Prostate gland (tissue), 2 donors: ENCODE measurements at places on chromosomes 5 and 9. TPM values are rescaled to one million over a fixed set of nuclear protein-coding genes. Genes with fewer than 3 reads are reported as not detected.

EMB gene
- total RNA-seq, result 23.9 TPM

PLCXD3 gene
- total RNA-seq, result 1.1 TPM

FGF1 gene
- total RNA-seq, result 9.4 TPM

PCDHA1 gene
- not detected for total RNA-seq

FOXD4 gene
- 0.51 TPM for total RNA-seq

GABRA1 gene
- 0.23 TPM for total RNA-seq

CARTPT gene
- 1.5 TPM for total RNA-seq

BNC2 gene
- 37.2 TPM for total RNA-seq

DNA sequence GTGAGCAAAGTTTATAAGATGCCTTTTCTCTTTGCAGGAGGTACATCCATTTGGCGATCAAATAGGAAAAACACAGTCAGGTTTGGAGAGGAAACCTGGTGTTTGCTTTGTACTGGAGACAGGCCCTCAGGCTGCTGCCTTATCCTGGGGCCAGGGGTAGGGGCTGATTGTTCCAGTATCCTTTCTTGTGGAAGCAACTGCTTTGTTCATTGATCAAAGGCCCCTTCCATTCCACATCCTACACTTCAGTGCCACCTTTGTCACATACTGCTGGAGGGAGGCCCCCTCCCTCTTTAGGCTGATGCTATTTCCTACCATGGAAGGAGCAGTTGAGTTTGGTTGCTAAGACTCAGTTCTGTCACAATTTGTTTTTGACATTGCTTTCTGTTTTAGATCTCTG lies 778.1 kb downstream of the TLR4 start:
- no peak for DNase-seq

GRCh38 chr5:139738193-139739149 lies 57.1 kb upstream of the PSD2 start:
- DNase-seq, result no peak

DNA sequence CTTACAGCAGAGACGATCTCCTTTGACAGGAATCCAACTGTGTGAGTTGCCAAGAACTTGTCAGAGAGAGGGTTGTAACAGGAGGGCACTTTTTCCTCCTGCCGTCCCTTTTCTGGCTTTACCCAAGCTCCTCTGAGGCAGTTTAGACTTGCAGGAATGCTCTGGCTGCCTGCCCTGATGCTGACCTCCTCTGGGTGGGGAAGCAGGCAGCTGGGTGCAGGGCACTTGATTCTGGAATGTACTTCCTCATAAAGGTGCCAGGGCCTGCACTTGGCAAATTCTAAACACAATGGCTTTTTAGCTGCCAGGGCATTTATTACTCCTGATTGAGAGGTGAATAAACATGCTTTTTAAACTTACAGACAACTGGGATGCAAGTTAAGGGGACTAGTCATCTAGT lies 190.4 kb downstream of the EPB41L4A start:
- DNase-seq, result peak; percentile 87

- no peak for DNase-seq
Observed at GRCh38 chr5:87051502-87052113, 216.1 kb upstream of the RASA1 start.

- no peak for DNase-seq
Observed at GRCh38 chr5:62001640-62002039, 304.4 kb upstream of the KIF2A start.

GRCh38 chr9:89863141-89863540 lies 258.3 kb downstream of the GADD45G start:
- DNase-seq, result no peak

DNA sequence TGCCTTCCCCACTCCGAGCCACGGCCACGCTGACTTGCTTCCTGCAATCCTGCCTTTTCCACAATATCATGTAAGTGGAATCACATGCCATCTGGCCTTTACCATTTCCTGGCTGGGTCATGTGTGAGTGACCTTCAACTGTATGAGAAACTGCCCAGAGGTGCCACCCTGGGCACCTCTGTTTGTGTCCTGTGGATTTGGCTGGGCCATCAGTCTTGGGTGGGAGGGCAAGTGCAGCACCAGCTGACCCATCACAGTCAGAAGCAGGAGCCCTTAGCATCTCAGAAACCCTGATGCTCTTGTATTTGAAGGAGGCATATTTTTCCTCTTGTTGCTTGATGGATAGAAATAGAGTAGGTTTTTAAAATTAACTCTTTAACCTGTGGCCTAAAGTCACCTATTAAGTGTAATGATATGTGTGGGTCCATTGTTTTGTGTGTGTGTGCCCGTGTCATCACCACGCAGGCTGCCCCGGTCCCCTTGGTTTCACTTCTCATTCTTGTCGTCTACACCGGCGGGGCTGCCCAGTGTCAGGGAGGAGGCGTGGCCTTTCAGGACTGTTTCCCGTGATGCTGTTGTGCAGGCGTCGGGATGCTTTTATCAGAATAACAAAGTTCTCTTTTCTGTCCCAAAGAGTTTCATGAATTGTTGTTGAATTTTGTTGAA lies 52.1 kb upstream of the CACNA1B start:
- no peak for DNase-seq

DNA sequence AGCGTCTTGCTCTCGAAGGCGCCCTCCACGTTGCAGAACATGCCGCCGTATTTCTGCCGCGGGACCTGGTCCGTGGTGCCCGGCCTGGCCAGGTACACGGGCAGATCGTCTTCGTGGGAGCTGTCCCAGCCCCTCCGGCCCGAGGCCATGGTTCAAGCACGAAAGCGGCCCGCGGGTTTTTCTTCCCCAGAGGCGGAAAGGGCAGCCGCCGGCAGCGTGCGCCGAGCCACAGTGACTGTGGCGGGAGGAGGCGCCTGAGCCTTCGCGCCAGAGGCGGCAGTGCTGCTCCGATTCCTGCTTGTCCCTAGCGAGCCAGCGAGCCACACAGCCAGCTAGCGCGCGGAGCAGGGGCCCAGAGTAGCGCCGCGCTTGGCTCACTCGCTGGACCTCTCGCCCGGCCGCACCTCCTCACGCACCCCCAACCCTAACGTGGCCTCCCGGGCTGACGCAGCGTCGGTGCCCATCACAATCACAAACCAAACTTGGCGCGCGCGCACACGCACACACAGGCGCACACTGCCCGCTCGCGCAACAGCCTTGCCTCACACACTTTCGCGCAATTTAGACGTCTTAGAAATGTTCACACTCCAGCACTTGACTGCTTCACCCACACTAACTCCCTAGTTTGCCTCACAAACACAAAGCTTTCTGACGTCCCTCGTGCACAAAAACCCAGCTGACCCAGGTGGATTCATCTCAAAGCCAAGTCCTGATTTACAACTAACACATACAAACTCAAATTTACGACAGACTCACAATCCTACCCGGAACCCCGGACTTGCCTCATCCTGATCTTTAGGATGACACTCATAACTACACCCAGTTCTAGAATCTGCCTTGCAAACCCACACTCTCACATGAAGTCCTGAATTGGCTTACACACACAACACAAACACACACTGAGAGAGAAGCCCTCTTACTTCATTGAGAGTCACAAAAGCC lies at the start of gene DPYSL3:
DPYSL3 (minus strand) TSS at position 359 of the 942 bp plus-strand sequence; CDS start at position 149, 210 bp downstream.
- peak; percentile 79 for DNase-seq

DNA sequence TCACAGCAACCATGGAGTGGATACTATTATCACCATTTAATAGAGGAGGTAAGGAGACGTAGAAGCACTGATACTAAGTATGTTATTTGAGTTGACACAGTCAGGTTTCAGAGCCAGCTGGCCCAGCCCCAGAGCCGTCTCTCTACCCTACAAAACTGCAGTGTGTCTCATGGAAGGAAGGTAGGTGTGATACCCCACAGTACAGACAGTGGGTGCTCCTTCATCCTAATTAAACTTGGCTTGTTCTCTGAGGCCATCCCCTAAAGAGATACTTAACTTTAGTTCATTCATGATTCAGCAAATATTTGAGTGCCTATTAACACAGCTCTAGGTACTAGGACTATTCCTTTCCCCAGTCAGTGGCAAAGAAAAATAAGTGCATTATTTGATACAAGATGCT lies 22.6 kb downstream of the PIP5K1B start:
- DNase-seq, result no peak

DNA sequence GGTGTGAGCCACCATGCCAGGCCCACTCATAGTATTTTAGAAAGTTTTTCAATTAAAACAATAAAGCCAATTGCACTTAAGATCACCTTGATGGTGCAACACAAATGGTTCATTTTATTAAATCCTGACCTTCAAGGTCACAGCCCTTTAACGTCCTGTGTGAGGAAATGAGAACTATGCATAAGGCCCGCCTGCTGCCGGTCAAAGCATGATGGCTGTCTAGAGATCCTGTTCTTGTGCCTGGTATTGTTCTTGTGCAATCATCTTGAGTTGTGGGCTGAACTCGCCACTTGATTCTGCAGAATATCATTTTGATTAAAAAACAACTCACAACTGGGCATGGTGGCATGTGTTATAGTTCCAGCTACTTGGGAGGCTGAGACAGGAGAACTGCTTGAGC lies 43.6 kb upstream of the FBXW11 start:
- no peak for DNase-seq
